ENCODE measurements at places on chromosomes 2 and 18. TPM values are rescaled to one million over a fixed set of nuclear protein-coding genes. Genes with fewer than 3 reads are reported as not detected.

KRTCAP3 gene
- total RNA-seq = 0.39 TPM

C1QL2 gene
- total RNA-seq = not detected

SERPINB11 gene
- not detected for total RNA-seq

CD207 gene
- not detected for total RNA-seq

C2orf81 gene
- total RNA-seq = 3.5 TPM

ALKAL2 gene
- not detected for total RNA-seq

OBSL1 gene
- 64.4 TPM for total RNA-seq

KANSL3 gene
- total RNA-seq = 36.5 TPM

FAM161A gene
- 1.6 TPM for total RNA-seq

FANCL gene
- total RNA-seq = 7.4 TPM

GNAL gene
- 0.20 TPM for total RNA-seq

All from smooth muscle cell of the pulmonary artery (primary cell).